Non-pigmented ciliary epithelial cell (primary cell): ENCODE measurements at places on chromosomes 16 and 17.

DNA sequence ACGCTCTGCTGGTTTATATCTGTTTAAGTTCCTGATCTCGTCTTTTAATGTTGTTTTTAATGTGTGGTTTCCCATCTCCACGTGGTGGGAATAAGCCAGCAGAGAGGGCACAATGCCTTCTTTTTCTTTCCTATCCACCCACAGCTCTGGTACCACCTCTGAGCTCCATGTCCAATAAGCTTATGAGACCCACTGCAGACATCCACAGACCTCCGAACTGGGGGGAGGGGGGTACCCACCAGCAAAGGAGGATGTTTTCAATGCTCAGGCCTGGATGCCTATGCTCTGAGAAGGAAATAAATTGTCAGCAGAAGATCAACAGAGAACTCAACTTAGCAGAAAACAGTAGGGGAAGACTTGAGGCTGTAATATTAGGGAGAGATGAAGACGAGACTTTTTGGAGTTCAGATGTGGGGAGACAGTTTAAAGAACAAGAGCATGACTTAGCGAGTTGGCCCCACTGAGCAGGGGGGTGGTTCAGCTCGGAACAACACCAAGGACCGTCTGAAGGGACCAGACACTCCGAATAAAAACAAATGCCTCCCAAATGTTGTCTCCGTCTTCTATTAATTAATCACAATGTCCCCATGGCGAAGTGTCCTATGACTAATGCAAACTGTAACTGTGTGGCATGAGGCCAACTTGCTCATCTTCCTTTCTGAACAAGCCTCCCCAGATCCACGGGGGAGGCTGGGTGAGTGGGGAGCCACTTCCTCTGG is 62.7 kb downstream of the GAS7 start:
- DNase-seq, result no peak

DNA sequence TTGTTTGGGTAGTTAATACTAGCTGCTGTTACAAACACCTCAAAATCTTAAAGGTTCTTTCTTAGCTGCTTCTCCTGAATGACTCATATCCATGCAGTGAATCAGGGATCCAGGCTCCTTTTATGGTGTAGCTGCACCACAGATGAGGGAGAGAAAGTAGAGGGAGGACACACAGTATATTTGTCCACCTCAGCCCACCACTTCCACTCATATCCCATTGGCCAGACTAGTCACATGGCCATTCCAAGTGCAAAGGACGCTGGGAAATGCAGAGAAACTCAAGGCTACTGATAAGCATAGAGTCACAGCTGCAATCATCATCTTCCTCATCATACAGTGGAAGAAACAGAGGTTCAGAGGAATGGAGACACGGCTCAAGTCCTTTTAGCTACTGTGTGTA is 63.8 kb downstream of the GSG1L start:
- no peak for DNase-seq

GRCh38 chr16:11605564-11605886 is 18.8 kb upstream of the LITAF start:
- no peak for DNase-seq

- DNase-seq, result no peak
Observed at GRCh38 chr17:80260069-80260535, 550 bp upstream of the RNF213 start.
